ENCODE measurements at places on chromosomes 11 and 22. TPM values are rescaled to one million over a fixed set of nuclear protein-coding genes. Genes with fewer than 3 reads are reported as not detected.

Gene SYNGR1
- 53.8 TPM for total RNA-seq

Gene OR10D3
- not detected for total RNA-seq

Gene BATF2
- total RNA-seq, result not detected

Gene CDC42EP2
- 2.7 TPM for total RNA-seq

Gene FIBIN
- total RNA-seq, result 4.4 TPM

Gene PTGDR2
- 2.0 TPM for total RNA-seq

Gene HYLS1
- 9.1 TPM for total RNA-seq

Gene TNNI2
- not detected for total RNA-seq

Gene MS4A12
- not detected for total RNA-seq

Gene TP53I11
- 32.9 TPM for total RNA-seq

Gene LARGE1
- total RNA-seq, result 31.2 TPM

Gene OR4A16
- total RNA-seq, result not detected

Gene CWF19L2
- total RNA-seq, result 24.8 TPM

Gene GSTT2B
- 0.74 TPM for total RNA-seq

Gene ELF5
- total RNA-seq, result 0.25 TPM

Gene LTO1
- 10.8 TPM for total RNA-seq

Gene CD44
- total RNA-seq, result 7.9 TPM

Gene LSP1
- total RNA-seq, result 0.98 TPM

Gene RFPL2
- total RNA-seq, result 0.49 TPM

Gene SYCE3
- total RNA-seq, result not detected

Gene TTC28
- total RNA-seq, result 132 TPM

Gene HOATZ
- 0.98 TPM for total RNA-seq

Gene APOL4
- 9.3 TPM for total RNA-seq

Gene USH1C
- 0.49 TPM for total RNA-seq

Gene ACR
- not detected for total RNA-seq

Gene RFPL3
- not detected for total RNA-seq

Gene DNAJC24
- total RNA-seq, result 13.5 TPM

Gene HPS5
- 76.0 TPM for total RNA-seq

Gene KRTAP5-1
- not detected for total RNA-seq

Gene RFPL1
- not detected for total RNA-seq

Gene PGA5
- not detected for total RNA-seq

Gene GRAP2
- 4.9 TPM for total RNA-seq

Gene PHLDA2
- not detected for total RNA-seq

Gene PGR
- under 0.01 TPM for total RNA-seq

Gene FZD4
- total RNA-seq, result 17.9 TPM

Gene RIMBP3C
- total RNA-seq, result 0.49 TPM

Gene OR51E2
- 0.25 TPM for total RNA-seq

Gene RAB38
- 0.74 TPM for total RNA-seq

Gene CHRDL2
- 0.25 TPM for total RNA-seq

Gene OR10G8
- total RNA-seq, result not detected

Gene CDC42EP1
- total RNA-seq, result 3.4 TPM

Gene ANO1
- total RNA-seq, result 0.74 TPM

Gene TBX10
- total RNA-seq, result not detected

Gene MS4A4E
- not detected for total RNA-seq

Gene OR2D2
- total RNA-seq, result 0.25 TPM

Gene MIEF1
- total RNA-seq, result 17.5 TPM

Gene CNTN5
- 6.9 TPM for total RNA-seq

Gene TIMP3
- 18.2 TPM for total RNA-seq

Measured in temporal lobe (tissue), 4 donors.